ENCODE measurements at places on chromosomes 13 and 19.

DNA sequence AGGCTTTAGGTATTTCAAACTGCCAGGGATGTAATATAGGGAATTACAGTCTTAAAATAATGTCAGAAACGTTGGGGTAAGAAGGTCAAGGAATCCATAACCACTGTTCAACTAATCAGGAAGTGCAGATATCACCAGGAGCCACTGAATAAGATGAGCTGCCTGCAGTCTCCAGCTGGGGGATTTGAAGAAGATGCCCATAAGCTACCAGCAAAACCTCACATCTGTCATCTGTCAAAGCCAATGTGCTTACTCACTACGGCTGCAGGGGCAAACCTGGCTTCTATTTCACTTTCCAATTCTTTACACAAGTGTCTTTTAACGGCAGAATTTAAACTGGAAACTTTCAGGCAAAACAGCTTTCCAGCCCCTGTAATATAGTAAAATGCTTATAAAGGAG is 1410.1 kb upstream of the ATXN8OS start:
- no peak for DNase-seq

DNA sequence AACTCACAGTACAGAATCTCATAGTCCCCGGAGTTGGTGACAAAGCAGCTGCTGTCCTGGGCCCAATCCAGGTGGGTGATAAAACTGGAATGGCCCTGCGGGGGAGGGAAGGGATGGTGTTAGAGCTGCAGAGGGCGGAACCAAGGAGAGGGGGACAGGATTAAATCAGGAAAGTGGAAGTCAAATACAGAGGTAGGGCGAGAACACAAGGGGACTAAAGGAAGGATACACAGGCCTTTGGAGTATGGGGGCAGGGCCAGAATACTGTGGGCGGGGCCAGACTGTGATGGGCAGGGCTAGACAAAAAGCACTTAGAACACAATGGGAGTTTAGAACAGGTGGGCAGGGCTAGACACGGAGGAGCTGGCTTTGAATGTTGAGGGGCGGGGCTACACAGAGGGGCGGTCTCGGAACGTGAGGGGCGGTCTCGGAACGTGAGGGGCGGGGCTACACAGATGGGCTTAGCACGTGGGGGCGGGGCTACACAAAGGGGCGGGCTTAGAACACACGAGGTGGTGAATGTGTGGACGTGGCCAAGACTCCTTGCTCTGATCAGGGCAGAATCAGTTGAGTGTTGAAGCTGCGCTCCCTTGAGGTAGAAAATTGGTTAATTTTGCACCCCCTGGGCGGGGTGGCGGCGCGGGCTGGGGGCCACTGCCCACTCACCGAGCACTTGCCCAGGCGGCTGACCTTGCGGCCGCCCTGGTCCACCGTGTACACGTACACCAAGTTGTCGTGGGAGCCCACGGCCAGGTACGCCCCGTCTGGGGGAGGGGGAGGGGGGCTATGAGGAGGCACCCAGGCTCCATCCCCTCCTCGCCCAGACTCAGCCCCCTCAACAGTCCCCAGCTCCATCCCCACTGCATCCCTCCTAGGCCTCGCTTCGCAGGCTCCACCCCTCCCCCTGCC is 14.0 kb upstream of the GPR4 start:
- DNase-seq, result peak; percentile 88

- DNase-seq, result no peak
Observed at GRCh38 chr19:45051929-45052579, 13.2 kb downstream of the CLASRP start.

- no peak for DNase-seq
Observed at GRCh38 chr19:50022823-50023222, 2.3 kb downstream of the VRK3 start.

DNA sequence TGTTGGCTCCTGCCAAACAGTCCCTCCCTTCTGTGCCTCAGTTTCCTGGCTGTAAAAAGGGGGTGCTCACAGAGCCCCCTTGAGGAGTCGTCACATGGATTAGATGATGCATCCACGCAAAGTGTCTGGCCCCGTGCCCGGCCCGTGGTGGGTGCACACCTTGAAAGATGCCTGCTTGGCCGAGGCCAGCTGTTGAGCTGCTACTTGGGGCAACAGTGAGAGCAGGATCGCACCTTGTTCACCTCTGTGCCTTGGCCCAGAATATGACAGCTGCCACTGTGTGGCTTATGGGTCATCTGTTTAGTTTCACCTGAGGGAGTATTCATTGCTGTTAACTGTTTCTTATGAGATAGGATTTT is 17.7 kb downstream of the CRTC1 start:
- no peak for DNase-seq

DNA sequence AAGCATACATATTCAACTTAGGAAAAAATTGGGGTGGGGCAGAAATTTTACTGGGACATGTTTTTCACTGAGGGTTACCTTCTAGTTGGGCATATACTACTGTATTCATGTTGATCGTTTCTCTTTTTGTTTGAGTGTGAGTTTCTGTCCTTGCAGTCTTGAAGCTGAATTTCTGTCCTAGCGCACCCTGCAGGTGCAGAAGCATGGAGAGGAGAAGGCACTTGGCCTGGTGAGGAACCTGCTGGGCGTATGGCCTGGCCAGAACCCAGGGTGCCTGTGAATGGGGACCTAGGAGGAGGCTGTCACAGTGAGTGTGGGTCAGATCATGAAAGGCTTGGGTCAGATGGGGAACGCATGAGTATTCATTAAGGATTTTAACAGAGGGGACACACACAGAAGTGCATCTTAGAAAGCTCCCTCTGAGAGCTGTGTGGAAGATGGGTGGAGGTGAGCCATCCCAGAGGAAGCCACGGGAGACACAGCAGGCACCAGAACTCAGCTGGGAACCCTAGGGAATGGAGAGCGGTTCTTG is 36.8 kb downstream of the SERP2 start:
- DNase-seq, result no peak

GRCh38 chr19:39408392-39409207 is 2.0 kb downstream of the ZFP36 start:
- DNase-seq, result peak; percentile 61

- DNase-seq, result peak; percentile 56
Observed at GRCh38 chr19:33286899-33287298, 15.4 kb downstream of the CEBPA start.

DNA sequence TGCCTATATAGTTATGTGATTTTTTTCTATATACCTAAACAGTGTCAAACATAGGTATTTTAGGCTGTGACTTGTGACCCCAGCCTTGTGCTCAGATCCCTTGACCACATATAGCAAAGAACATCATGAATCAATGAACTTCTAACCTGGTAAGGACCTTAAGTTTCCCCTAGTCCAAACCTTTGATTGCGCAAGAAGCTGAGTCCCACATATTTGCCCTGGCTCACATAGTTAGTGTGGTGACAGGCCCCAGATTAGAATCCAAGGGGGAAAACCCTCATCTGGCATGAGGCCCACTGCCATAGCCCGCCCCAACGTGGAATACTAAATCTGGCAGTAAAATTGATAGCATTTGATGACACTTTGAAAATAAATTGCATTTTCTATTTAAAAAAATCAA is 171.8 kb downstream of the MZT1 start:
- no peak for DNase-seq

DNA sequence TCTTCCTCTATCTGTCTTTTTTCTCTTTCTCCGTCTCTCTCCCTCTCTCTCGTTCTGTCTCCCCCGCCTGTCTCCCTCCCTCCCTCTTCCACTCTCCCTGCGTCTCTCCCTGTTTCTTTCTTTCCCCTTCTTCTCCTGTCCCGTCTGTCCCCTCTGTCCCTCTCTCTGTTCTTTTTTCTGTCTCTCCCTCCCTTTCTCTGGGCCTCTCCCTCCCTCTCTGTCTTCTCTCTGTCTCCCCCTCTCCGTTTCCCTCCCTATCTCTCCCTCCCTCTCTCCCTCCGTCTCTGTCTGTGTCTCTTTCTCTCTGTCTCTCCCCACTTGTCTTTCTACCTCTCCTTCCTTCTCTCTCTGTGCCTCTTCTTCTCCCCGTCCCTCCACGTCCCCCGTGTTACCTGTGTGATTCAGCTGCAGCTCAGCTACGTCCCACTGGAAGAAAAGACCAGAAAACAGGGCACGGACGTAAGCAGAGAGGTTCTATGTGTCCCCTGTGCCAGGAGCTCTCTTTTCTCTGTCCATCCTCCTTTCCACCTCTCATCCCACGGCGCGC is 1.2 kb downstream of the CD70 start:
- no peak for DNase-seq

DNA sequence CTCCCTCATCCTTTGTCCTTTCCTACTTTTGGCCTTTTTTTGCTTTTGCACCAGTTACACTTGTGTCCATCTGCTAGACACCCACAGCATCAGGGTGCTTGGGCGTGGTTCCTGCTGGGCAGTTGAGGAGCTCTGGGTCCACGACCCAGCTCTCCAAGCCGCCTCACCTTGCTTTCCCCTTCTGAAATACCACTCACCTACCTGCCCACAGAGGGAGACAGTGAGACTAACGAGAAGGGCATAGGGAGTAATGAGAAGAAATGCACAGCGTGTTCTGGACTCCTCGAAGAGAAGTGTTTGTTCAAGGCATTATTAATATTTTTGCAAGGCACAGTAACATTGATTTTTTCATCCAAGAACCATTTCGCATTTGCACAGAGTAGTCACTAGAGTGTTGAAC is 92.9 kb downstream of the DNAJC15 start:
- DNase-seq, result no peak

DNA sequence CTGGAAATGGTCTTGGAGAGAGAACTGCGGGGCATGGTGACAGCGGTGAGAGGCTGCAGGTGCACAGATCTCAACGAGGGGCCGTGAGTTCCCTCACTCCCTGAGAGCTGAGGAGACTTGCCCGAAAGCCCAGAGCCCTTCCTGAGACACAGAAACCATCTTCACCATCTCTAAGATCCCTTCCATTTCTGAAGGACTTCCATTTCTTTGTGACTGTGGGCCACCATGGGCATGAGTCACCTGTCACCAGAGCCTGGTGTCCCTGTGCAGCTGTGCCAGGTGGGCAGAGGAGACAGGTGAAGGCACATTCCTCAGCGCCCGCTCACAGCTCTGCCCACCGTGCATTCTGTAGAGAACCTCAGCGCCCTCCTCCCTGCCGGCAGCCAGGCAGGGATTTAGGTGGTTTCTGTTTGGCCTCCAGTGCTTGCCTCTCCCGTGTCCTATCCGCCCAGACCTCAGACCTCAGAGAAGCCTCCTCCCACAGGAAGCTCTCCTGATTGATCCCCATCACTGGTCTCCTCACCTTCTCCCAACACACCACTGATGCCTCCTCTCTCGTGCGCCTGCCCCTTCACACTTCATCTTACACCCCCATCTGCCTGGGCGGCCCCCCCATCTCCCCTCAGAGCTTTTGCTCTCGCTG is 24.2 kb downstream of the SH3GL1 start:
- no peak for DNase-seq

- DNase-seq, result peak; percentile 44
Observed at GRCh38 chr19:18636969-18637629, at the start of gene KLHL26. KLHL26 (plus strand) TSS chr19:18637028; CDS start chr19:18637055, 27 bp downstream.

DNA sequence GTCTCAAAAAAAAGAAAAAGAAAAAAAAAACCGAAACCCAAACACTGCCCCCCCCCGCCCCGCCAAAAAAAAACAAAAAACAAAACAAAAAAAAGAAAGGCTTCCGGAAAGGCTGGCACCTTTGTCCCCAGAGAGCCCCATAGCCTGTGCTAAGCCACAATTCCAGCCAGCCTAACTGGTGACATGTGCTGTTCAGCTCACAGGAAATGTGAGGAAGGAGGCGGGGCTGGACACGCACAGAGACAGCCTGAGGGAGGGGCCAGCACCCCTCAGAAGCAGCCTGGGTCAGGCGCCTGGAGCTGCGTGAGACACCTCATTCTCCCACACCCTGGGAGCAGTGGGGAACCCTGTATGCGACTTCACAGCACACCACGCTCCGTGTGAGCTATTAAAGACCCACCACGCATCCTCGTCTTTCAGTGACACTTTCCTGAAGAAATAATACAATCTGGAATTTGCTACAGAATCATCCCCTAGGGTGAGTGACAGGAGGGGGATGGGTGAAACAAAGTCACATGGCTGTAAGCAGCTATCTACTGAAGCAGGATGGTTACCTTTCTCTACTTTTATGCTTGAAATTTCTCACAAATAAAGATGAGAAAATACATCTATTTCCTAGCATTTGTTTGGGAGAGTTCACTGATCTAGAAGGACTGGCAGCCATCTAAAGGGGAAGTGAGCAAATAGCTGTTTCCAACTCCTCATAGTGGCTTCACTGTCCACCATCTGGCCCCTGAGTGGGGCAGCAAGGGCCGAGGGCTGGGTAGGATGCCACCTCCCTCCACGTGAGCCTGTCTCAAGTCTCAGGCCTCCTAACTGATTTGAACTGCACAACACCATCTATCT is 12.3 kb upstream of the SLC35E1 start:
- peak; percentile 96 for DNase-seq

DNA sequence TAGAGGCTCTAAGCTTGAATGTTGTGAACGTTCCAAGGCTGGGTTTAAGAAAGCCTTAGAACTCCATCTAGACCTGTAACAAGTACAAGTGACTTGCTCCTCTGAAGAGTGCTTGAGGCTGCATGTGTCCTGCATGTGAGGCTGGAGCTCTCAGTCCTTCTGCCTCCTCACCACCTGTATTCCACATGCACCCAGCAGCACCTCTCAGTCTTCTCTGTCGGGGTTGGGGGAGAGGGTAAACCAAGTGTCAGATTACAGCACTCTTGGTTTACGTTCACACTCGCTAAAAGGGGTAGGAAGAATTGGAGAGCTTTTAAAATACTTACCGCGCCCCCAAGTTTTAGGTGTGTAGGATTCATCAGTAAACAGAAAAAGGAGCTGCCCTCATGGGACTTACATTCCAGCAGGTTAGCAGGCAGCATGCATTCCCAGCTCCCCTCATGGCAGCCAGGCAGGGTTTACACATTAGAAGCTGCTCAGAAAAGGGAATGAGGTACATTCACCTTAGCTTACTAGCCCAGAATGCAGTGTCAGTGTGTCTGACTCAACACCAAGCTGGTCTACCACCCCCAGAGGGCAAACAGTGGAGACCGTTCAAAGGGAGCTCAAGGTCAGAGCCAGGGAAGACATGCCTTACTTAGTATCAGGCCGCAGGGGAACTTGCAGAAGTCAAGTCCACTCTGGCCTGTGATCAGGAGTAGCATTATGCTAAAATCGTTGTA is 248.1 kb downstream of the PCCA start:
- no peak for DNase-seq
